ENCODE measurements at places on chromosomes 13 and 19.
A peak's percentile ranks its signal among the peaks of the same experiment; 100 is the strongest.

- peak; percentile 93 for DNase-seq
These were observed 94.9 kb upstream of the MCF2L start for GRCh38 chr13:112873851-112874750.

GRCh38 chr19:55225415-55225958 is 3.1 kb downstream of the TMEM86B start:
- DNase-seq: no peak

- no peak for DNase-seq
These were observed 3.9 kb upstream of the PODNL1 start for GRCh38 chr19:13942023-13942684.

DNA sequence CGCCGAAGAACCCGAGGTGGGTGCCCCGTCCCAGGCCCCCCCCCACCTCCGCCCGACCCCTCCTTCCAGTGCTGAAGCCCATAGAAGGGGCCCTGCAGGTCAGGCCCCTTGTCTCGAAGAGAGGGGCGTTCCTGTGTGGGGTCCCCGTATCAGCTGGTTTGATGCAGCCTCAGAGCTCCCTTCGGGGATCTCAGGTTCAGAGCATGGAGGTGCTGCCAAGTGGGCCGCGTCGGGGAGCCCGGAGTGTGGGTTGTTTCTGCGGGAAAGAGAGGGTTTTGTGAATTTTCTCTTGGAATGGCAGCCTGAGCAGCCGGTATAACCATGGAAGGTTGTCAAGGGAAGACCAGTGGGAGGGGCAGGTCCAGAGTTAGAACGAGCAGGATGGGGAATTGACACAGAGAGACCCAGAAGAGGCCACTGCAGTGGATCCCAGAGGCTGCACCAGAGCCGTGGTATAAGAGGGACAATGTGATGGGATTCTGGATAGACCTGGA is 384 bp downstream of the TRAPPC2B start:
- DNase-seq: no peak

DNA sequence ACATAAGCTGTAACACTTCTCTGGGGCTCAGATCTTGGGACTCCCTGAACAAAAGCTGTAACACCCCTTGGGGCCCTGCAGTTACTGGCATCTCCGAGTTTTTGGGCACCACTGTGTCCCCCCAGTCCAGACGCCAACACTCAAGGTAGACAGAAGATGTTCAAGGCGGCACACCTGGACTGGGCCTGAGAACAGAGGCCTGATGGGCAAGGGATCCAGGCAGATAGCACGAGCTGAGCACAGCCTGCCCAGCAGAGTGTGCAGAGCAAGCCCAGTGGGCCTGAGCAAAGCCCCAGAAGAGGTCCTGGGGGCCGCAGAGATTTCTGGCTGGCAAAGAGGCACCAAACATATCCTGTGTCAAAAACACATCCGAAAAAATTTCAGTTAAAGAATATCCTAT is 1163.3 kb upstream of the PRR20A start:
- DNase-seq: no peak

- DNase-seq: peak; percentile 85
These were observed 44.6 kb downstream of the ZNF787 start for GRCh38 chr19:56076498-56076897.

GRCh38 chr13:23848646-23849141 is 40.5 kb downstream of the MIPEP start:
- no peak for DNase-seq

GRCh38 chr13:20342311-20342710 is 110.2 kb upstream of the GJB6 start:
- DNase-seq: no peak

- no peak for DNase-seq
These were observed 11.2 kb downstream of the CYP4F22 start for GRCh38 chr19:15519433-15519976.

DNA sequence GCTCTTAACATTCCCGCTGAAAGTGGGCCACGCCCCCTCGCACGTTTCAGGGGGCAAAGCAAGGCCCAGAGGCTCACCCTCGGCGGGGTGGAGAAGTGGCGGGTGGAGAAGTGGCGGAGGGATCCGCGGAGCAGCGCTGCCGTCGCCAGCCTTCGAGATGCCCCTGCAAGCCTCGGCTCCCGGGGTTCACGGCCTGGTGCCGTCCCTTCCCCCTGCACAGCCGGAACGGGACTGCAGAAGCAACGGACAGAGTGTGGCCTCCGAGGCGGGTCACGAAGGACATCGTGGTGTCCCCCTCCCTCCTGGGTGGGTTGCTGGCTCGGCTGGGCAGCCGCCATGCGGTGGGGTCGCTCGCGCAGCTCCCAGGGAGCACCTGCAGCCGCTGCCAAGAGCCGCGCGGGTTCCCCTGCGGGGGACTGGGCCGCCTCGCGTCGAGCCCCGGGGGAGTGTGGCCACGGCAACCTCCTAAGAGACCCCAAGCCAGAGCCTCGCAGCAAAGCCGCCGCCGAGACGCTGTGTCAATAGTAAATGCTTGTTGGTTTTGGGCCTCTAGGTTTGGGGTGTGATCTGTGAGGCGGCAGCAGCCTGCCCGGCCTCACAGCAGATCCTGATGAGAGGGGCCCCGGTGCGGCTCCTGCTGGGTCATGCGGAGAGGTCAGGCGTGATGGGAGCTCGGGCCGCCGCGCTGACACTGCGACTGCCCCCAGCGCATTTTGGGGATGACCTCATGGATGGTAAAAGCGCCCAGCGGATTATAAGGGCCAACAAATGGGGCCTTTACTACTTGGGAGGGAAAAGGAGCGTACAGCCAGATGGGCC is 5.5 kb downstream of the TPGS1 start:
- peak; percentile 73 for DNase-seq

DNA sequence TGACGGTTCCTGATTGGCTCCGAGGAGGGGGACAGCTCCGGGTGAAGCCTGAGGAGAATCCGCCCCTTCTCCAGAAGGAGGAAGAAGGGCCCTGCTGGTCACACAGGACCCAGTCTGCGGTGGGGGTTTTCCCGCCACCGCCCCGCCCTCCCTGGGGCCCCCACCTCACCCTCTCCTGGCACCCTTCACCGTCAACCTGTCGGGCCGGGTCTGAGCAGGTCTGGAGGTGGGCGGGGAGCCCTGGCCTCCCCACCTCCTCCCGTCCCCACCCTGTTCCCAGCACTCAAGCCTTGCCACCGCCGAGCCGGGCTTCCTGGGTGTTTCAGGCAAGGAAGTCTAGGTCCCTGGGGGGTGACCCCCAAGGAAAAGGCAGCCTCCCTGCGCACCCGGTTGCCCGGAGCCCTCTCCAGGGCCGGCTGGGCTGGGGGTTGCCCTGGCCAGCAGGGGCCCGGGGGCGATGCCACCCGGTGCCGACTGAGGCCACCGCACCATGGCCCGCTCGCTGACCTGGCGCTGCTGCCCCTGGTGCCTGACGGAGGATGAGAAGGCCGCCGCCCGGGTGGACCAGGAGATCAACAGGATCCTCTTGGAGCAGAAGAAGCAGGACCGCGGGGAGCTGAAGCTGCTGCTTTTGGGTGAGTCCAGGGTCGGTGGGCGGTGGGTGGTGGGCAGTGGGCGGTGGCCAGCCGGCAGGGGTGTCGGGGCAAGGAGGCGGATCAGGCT is at the start of gene GNA15:
Gene GNA15, plus strand, starts transcription at position 73 of the 723 bp plus-strand sequence. Its CDS starts 418 bp downstream, at position 491.
- no peak for DNase-seq

GRCh38 chr19:13952931-13953531 is 722 bp downstream of the DCAF15 start:
- peak; percentile 63 for DNase-seq

DNA sequence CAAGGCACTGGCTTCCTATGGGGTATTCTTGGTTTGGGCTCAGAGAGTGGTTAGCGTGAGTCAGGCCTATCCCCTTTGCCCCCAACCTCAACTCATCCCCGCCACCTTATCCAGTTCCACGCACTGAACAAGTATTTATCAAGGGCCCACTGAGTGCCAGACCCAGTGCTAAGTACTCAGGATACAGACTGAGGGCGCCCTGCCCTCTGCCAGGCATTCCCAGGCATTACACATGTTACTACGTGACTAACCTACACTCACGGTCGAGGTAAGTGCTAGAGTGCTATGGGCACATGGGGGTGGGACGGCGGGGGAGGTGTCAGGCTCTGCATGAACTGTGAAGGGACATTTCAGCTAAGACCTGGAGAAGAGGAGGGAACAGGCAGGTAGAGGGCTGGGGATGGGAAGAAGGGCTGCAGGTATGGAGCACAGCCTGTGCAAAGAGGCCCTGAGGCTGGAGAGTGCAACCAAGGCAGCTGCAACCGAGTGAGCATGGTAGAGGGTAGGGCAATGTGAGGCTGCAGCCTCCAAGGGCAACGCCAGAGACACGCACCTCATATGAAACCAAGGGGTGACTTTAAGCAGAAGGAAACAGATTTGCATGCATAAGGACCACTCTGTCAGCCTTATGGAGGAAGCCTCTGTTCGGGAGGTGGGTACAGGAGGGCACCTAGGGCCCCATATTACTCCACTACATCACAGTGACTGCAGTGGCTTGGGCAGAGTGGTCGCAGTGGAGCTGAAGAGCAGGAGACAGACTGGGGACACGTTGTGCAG is 22.5 kb downstream of the DHRS12 start:
- DNase-seq: no peak

DNA sequence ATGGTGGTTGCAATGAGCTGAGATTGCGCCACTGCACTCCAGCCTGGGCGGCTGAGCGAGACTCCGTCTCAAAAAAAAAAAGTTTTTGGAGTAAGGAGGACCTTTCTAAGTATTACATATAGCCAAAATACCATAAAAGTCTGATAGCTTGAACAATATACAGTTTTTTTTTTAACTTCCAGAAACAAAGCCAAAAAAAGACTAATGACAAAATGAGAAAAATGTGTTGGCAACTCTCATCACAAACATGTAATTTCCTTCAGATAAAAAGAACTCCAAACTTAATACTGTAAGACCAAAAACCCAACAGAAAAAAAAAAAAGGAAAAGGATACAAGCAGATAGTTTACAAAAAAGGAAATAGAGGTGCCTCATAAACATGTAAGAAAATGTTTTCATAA is 68.2 kb upstream of the MED4 start:
- DNase-seq: no peak

DNA sequence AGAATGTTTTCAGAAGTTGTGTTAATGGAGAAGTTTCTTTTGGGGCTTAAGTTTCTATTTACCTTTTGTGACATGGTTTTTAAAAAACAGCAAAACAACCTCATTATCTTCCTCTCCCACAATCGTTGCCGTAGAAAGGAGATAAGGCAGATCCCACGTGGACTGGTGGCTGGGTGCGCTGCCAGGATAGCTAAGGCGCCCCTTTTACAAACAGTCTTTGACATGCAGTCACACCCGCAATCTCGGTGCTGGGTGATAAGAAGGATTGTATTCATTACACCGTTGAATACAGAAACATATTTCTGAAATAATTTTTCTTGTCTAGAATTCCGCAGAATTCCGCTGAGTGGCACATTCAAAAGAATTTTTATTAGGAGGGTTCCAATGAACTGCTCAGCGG is 271.1 kb downstream of the UQCRFS1 start:
- DNase-seq: no peak

DNA sequence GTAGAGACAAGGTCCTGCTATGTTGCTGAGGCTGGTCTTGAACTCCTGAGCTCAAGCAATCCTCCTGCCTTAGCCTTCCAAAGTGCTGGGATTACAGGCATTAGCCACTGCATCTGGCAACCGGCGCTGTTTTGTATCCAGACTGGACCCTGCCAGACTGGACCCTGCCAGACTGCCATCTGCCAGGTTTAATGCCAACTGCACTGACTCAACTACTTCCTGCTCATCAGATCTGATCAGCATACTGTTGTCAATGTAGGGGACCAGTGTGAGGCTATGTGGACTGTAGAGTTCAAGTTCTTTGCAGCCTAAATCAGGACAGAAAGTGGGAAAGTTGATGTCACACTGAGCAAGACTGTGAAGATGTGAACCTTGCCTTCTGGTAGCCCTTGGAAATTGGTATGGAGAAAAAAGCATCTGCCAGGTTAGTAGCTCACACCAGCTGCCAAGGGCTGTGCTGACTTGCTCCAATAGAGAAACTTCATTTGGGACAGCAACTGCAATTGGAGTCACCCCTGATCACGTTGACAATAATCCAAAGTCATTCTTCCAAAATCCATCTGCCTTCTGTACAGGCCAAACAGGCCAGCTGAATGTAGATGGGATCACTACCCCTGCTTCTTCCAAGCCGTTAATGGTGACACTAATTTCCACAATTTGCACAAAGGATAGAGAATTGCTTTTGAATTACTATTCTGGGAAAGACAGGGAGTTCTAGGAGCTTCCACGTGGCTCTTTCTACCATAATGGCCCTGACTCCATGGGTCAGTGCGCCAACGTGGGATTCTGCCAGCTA is 36.8 kb upstream of the ATP1A3 start:
- no peak for DNase-seq

GRCh38 chr13:36966404-36966803 is 32.7 kb downstream of the ALG5 start:
- no peak for DNase-seq

- DNase-seq: no peak
These were observed 132.0 kb downstream of the FOXO1 start for GRCh38 chr13:40534456-40534855.

DNA sequence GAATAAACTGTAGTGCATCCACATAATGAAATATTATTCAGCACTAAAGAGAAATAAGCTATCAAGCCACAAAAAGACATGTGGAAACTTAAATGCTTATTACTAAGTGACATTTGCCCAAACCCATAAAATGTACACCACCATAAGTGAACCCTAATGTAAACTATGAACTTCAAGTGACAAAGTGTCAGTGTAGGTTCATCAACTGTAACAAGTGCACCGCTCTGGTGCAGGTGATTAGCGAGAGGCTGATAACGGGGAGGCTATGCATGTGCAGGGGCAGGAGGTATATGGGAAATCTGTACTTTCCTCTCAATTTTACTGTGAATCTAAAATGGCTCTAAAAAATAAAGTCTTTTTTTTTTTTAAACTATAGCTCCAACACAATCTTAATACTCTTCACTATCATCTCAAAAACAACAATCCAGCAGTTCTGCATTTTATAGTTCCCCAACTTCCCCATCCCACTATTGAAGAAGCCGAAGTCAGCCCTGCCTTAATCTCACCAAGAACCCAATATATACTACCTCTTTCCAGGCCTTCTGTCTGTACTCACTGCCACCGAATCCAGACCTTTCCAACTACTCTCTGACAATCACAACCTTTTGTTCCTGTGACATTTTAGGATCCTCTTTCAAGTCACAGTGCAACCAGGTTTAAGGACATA is 22.6 kb downstream of the ELF1 start:
- no peak for DNase-seq

DNA sequence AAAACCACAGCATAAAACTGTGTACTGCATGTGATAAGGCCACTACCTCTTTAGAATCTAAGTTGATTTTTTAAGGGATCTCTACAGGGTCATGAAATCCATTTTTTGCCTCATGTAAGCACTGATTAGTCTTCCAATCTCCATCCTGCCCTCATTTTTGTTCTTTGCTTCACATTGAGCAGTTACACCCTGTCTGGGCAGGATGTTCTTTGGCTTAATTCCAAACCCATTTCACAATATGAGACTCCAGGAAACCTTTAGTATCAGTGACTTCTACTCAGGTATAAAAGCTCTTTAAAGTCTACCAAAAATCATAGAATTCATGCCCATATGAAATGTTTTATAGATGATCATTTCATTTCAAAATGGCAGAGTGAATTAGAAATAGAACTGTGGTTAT is 592.6 kb downstream of the TBC1D4 start:
- DNase-seq: no peak

DNA sequence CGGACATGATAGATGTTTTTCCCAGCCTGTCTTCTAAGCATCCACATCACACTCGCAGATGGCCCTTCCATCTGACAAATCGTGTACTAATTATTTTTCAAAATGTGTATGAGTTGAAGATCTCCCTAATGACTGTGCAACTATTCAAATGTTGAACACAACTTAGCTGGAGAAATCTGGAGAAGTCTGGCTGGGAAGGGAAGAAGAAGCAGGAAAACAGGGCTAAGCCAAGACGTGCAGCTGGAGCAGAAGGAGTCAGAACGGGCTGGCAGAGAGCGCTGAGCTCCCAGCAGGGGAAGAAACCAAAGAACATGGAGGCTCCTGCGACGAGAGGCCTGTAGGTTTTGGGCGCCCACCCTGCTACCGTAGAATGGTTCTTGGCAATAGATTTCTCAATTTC is 13.2 kb upstream of the LATS2 start:
- DNase-seq: peak; percentile 45
